Thymus (tissue), 14 donors: ENCODE measurements at places on chromosomes 6 and 20.

GRCh38 chr20:39190666-39191570 lies 228.8 kb downstream of the DHX35 start:
- DNase-seq, result no peak

DNA sequence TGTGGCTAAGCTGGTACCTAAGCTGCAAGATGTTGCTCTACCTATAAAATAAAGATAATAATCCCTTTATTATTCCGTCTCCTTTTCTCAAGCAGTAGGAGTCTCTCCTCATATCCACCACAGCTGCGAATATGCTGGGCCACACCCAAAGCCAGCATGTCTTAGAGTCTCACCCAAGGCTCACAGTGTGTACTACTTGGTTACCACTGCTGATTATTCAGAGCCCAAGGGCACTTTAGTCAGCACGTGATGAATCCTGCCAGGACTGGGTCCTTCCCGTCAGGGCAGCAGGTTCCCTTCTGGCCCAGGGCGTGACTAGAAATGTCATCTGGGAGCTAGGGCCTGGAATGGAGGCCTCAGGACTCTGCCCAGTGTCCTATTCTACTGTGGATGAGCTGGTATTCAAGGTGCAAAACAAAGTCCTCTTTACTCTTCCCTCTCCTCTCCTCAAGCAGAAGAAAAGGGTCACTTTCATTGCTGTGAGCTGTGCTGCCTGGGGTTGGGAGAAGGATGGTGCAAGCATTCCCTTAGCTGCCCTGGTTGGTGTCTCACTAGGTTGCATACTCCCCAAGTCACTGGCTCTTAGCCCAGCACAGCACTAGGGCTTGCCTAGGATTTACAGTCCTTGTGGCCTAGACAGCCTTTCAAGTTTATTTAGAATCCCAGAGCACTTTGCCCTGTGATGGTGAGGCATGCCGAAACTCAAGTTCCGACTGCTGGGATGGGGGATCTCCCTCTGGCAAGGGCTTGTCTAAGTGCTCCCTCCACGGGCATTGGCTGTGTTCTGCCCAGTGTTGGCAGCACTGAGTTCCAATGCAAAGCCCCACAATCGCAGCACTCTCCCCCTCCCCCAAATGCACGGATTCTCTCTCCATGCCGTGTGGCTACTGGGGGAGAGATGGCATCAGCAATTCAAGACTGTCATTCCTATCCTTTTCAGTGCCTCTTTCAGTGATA lies 320.2 kb downstream of the BTBD9 start:
- DNase-seq, result no peak

GRCh38 chr6:110828396-110828795 lies 13.1 kb upstream of the CDK19 start:
- no peak for DNase-seq

DNA sequence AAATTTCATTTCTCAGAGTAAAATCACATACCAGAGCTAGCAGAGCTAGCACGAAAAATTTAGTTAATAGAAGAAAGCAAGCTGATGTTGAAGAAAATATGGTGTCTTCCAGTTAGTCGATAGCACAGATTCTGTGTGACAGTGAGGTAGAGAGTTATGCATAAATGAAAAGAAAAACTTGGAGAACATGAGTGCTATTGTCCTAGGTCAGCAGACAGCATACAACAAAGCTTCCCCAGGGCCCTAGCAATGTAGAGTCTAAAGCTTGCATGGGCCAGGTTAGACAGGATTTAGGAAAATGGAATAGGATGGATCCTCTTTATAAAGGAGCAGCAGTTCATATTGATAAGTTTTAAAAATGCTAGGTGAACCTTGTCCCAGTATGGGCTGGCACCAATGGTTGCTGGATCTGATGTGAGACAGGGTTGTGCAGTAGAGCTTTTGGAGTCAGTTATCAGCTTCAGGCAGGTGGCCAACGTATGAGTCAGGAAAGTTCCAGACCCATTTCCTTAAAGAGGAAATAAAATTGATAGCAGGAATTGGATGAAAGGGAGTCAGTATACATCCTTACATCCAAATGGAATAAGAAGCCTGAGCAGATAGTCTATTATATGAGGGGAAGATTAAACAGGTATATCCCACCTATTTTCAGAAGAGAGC lies 277.2 kb downstream of the FRK start:
- DNase-seq, result no peak

DNA sequence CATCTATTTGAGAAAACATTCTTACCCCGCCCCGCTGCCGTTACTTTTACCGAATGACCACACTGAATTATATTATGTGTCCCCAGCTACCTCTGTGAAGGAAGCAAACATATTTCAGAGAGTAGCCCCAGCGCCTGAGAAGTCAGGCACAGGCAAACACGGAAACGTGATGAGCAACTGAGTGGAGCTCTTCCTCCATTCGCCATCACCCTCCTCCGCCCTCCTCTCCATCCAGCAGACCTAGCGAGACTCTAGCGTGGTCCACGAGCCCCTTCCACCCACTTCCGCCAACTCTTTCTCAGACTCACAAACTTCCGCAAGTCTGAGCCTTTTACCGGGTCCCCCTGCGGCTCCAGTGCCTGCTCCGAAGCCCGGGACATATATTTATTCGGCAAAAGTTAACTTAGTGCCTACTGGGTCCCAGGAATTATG lies 582 bp downstream of the SNRPB start:
- DNase-seq, result peak; percentile 53

- no peak for DNase-seq
Measured at GRCh38 chr6:24564081-24564480, 69.3 kb downstream of the ALDH5A1 start.

GRCh38 chr20:58433029-58433647 lies 44.1 kb downstream of the VAPB start:
- DNase-seq, result no peak

- DNase-seq, result no peak
Measured at GRCh38 chr6:20915626-20916025, 381.4 kb downstream of the CDKAL1 start.

GRCh38 chr6:161696801-161697200 lies 422.9 kb upstream of the AGPAT4 start:
- DNase-seq, result no peak

- no peak for DNase-seq
Measured at GRCh38 chr6:44428682-44429081, 41.2 kb downstream of the CDC5L start.

DNA sequence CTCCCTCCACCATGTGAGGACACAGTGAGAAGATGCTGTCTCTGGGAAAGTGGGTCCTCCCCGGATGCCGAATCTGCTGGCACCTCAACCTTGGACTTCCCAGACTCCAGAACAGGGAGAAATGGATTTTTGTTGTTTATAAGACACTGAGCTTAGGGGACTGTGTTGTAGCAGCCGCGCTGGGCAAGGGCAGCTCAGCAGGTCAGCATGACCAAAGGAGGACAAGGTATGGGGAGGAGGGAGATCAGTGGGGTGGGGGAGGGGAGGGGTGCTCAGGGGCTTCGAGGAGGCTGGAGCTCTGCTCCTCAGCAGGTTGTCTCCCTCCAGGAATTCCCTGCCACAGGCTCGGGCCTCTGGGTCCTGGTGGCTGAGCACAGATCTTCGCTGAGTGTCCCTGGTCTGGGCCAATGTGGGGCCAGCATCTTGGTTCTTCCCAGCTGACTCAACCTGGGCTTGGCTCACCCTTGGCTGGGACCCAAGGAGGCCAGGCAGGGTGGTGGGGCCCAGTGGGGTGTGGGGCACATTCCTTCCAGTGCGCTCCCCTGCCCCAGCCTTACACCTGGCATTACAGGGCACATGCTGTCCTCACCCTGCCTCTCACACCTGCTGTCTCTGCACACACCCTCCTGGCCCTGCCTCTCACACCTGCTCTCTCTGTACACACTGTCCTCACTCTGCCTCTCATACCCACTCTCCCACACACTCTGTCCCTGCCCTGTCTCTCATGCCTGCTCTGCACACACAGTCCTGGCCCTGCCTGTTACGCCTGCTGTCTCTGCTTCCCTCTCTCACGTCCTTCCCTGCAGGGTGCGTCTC lies 107.3 kb downstream of the SYCP2 start:
- no peak for DNase-seq

- DNase-seq, result no peak
Measured at GRCh38 chr6:72769459-72770125, 147.7 kb downstream of the KCNQ5 start.

DNA sequence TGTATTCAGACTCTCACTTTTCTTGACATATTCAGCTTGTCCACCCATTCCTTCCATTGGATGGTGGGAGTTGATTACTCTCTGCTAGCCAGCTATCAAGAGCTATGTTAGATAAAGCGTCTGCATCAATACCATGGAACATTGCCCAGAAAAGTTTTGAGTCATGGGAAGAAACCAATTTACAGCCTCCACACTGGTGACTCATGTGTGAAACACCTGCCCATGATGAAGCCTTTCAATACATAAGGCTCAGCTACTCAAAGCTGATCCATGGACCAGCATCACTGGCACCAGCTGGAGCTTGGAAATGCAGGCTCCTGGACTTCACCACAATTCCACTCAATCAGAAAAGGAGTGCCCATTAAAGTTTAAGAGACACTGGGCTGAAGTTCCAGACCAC lies 16.1 kb downstream of the PLA2G7 start:
- no peak for DNase-seq

DNA sequence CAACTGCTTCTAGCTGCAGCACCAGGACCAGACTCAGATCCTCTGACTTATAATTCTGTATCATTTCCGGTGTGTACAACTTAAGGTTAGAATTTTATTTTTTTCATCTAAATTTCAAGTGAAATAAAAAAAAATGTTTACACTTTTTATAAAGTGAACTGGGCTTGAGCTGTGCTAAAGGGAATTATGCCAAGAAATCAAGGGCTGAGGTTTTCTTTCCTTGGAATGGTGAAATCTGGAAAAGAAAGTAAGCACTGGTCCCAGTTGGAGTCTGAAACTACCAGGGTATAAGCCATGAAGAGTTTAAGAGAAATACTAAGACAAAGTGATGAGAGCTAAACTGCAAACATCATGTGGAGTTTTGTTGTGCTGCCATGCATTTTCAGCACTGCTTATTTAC lies 21.7 kb upstream of the FYN start:
- no peak for DNase-seq

DNA sequence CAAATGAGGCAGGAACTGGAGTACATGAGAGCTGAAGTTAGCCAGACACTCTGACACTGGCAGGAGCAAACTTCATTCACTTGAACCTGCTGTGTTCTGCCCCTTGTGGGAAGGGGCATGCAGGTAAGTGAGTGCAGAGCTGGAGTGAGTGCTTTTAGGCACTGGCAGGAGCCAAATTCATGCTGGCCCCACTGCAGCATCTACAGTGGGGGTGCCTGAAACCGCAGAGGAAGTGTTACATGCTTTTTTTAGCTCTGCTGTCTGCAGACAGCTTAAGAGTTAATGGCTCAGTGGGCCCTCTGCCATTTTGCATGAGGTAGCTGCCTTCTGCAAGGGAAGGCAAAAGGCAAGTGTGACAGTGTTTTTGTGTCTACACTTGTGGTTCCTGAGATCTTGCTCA lies 167.9 kb upstream of the SYNCRIP start:
- DNase-seq, result no peak

DNA sequence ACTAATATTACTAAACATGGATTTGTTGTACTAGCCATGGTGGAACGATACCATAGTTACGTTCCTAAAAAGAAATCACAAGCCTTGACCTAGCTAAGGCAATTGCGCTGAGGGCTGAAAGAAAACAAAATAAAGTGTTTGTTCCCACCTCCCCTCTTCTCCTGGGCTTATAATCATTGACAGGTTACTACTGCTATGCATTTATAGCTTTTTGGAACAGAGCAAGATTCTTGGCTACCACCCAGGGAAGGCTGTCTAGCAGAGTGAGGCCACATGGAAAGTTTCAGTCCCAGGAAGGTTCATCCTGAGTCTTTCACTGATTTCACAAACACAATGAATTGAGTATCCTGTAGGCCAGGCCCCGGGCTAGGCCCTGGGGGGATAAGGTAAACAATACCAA lies 84.6 kb downstream of the TMEM170B start:
- DNase-seq, result no peak

DNA sequence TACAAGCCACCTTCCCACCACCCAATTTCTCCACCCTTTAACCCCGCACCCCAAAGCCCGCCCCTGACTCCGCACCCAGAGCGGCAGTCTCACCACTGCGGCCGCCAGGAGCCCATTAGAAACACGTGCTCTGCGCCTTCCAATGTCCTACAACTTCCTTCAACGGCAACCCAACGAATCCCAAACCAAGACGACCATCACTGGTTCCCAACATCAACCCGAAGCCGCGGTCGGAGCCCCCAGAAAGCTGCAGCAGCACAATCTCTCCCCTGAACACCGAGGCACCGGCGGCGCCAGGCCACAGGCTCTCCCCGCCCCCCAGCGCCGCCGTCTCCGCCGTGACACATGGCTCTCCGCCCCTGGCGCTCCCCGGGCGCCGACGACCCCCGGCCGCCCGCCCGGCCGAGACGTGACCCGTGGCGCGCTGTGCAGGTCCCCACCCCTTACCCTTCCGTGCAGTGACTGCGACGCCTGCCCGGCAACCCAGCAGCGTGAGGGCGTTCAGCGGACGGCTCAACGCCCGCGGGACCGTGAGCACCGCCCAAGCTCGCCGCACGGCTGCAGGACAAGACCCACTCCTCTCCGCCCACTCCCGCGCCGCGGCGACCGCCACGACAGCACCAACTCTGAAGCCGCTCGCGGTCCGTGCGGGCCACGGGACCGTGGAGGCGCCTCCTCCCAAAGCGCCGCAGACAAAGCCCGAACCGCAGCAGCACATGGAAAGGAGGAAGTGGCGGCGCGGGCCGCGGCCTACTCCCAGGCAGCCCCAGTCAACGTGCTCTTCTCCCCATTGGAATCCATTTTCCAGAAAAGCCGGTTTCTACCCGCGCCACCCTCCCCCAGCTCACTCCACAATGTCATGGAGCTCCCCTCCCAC lies 551 bp downstream of the SYNCRIP start:
- DNase-seq, result no peak

DNA sequence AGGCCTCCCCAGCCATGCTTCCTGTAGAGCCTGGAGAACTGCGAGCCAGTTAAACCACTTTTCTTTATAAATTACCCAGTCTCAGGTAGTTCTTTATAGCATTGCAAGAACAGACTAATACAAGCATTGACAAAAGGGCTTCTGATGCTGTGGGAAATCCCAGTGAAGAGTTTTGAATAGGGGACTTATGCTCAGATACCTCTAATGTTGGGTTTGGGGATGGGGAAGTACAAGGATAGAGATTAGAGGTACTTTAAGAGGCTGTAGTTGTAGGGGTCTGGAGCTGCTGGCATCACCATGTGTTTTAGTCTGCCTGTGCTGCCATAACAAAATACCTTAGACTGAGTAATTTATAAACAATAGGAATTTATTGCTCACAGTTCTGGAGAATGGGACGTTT lies 8.8 kb downstream of the SLX4IP start:
- no peak for DNase-seq

- no peak for DNase-seq
Measured at GRCh38 chr20:25623225-25623735, 534 bp downstream of the NANP start.

DNA sequence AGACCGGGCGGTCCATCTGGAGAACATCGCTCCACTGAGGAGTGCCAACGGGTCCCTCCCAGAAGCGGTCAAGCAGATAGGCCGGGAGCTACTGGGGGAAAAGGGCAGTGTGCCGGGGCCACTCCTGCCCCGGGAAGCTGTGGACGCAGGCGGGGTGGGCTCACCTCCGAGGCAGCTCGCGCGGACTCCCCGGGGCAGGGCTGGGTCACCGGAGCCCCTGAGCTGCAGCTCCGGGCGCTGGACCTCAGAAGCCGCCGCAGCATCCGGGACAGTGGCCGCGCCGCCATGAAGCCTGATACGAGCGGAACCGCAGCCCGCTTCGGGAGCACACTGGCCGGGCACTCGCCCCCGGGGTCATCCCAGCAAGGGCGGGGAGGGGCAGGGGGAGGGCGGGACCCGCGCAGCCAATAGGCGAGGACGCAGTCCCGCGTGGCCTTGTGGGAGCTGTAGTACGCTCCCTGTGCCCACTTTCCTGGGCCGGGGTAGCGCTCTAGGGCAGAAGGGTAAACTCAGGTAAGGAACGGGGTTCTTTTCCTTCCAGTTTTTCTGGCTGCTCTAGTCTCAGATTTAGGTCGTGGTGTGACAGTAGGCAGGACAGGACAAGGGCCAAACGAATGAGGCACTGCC lies at the start of gene MOCS1:
Gene MOCS1 (minus strand): TSS at position 332 of the 627 bp plus-strand sequence. CDS start 45 bp downstream, at position 287.
- DNase-seq, result peak; percentile 29
